ENCODE measurements at places on chromosomes 1 and 21.
A peak's percentile ranks its signal among the peaks of the same experiment; 100 is the strongest.

- no peak for DNase-seq
Measured at GRCh38 chr1:25618433-25618808, 1.8 kb downstream of the MAN1C1 start.

DNA sequence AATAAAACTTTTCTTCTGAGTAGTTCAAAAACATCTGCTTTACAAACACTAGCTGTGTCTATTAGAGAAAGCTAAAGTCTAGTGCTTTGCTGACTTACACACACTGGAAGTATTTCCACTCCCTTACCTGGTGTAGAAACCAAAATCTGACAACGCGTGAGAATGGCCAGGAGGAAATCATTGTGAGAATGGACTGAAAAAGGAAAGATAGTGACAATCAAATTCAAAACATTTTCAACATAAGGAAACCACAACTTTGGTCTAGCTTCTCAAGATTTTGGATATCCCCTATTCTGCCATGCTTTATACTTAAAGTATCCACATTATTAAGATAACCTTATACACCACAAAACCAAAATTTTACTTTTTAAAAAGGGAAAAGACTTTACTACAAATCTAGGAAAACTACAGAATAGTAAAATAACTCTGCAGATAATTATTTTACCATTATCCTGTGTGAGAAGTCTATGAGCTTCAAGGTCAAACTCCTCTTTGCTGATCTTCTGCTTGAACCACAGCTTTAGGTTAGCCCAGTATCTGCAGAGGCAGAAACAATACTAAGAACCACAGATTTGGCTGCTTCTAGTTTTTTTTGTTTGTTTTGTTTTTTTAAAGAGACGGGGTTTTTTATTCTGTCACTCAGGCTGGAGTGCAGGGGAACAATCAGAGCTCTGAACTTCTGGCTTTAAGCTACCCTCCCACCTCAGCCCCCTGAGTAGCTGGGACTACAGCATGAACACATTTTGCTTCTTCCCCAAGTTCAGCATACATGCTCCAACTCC, 6.6 kb downstream of the TADA1 start:
- no peak for DNase-seq

DNA sequence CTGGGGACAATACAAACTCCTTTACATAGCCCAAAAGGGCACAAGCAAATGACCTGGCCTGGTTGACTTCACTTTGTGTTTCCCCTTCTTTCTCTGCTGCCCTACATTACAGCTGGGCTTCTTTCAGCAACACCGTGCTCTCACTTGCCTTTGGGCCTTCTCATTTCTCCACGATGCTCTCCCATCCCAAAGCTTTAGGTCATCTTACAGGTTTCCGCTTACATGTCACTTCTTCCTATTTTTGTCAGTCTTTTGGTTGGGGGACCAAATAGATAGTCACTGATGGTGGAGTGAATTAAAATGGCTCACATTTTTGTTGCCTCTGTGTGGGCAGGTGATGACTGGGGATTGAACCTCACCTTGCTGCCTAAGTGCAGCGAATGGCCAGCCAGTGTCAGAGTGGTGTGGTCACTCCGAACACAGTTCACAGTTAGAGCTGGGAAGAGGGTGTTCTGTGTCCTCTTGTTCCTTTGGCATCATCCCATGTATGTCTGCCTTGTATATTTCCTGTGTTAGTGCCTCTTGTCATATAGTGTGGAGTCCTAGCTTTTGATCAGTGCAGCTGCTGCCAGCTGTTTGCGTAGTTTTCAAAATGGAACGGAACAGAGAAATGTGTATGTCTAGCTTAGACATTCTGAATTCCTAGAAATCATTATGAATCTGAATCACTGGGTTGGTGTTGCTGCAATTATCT, 134.8 kb downstream of the NOS1AP start:
- DNase-seq = no peak

DNA sequence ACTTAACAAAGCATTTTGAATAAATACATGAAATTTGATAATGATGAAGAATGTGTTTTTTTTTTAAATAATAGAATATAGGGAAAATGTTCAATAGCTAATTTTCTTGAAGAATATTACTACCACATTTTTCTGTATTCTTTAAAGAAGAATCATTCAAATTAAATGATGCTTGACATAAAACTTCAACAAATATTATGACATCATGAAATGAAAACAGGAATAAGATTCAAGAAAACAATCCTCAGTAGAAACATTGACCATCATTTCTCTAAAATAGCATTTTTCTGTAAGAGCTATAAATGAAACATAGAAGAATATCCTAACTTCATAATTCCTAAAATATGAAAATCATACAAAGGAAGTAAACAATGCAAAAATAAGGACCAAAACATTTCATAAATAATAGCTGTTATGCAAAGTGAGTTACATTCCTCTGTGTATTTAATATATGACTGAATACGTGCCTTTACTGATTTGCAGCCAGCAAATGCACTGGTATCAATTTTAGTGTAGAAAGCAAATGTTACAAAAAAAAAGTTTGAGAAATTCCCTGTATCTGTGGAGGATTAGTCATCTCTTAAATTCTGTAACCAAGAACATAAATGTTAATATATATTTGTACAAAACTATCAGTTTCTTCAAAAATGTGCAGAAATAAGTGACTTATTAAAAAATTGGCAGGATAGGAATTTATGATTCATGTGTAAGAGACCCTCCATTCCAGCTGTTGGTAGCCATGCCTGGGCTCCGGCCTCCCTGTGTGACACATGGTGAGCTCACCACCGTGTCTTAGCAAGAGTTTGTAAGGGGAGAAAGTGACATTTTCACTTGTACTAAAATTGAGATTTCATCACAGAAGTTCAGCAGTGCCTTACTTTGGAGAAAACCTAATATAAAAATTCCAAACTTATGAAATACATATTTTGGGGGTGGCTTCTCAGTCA, 15.0 kb upstream of the PTPN14 start:
- no peak for DNase-seq

DNA sequence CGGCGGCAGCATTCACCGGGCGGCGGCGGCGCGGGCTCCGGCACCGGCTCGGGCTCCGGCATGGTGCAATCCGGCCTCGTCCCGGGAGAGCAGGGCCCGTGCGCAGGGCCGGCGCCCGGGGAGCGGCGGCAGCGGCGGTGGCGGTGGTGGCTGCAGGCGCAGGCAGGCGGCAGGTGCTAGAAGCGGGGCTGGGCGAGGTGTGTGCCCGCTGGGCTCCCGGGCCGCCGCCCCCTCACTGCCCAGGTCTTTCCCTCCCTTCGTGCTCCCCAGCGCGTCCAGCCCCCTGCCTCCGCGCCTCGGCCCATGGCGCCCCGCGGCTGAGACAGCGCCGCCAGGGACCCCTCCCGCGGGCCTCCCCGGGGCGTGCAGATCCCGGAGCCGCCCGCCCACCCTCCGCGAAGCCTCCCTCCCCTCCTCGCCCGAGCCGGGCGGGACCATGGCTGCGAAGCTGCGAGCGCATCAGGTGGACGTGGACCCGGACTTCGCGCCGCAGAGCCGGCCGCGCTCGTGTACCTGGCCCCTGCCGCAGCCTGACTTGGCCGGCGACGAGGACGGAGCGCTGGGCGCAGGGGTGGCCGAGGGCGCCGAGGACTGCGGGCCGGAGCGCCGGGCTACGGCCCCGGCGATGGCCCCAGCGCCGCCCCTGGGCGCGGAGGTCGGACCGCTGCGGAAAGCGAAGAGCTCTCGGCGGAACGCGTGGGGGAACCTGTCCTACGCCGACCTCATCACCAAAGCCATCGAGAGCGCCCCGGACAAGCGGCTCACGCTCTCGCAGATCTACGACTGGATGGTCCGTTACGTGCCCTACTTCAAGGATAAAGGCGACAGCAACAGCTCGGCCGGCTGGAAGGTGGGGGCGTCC, 492 bp downstream of the FOXO6 start:
- no peak for DNase-seq

DNA sequence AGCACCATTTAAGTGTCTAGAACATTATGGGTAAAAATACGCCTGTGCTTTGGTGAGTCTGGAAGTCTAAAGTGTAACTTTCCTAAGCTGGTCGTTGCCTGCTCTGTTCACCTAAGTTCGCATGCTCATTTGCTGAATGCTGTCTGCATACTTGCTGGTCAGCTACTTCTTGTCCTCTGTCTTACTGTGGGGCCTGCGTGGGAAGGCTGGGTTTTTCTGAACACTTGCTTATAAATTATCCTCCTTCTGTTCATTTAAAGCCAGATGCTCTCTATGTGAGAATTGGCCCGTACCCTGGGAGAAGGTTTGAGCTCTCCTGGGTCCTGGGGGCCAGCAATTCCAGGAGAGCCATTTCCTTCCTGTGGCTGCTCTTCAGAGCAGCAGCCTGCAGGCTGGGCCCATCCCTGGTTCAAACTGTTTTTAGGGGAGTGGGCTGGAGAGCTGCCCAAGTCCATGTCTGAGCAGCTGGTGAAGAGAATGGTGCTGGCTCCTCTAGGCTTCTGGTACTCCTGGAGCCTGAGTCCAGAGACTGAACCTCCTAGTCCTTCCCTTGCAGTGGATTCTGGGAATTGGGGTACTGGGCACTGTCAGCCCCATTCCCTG, 75.7 kb downstream of the GALNT2 start:
- no peak for DNase-seq

DNA sequence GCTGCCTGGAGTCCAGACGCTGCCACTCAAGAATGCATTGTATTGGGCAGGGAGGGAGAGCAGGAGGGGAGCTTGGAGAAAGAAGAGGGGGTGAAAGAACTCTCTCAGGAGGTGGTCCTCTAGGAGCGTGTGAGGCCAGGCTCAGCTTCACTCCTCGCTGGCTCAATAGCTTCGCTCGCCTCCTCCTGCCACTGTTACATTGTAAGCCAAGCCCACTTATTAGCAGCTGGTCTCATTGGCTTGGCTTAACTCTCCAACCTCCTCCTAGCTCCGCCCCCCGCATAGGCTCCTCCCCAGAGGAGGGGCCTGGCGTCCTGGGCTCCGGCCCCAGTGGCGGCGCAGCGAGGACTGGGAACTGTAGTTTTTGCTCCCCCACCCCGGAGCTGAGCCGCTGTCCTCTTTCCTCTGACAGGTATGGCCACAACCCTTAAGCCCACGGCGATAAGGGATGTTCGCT, at the start of gene KCNN3:
Gene KCNN3 (minus strand): TSS at position 167 of the 457 bp plus-strand sequence. CDS start 317 bp downstream, outside the sequence.
- peak; percentile 87 for DNase-seq

DNA sequence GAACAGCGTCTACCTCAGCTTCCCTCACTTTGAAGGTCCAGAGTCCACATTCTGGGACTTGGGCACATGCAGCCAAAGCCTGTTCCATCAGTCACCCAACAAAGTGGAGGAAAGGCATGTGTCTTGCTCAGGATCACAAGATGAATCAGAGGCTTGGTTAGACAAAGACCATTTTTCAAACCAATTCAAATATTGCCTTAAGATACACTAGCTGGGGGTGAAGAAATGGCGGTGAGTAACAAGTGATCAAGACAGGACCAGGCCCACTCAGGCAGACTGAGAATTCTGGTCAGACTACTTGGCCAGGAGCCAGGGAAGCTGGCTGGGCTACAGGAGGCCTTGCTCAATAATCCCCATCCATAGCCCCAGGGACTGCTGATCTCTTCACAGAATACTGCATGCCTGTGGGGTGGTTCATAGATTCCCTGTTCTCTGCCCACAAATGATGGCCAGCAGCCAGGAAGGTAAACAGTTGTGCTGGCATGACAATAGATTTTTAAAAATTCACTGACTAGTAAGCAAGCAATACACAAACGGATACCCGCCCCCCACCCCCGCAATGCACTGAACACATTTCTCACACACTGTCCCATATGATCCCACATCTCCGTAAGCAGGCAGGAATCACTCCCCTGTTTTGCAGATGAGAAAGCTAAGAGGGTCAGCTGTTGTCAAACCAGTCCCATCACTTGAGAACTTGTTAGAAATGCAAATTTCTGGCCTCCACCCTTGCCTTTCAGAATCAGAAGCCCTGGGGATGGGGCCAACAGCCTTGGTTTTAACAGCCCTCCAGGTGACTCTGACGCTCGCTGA, 27.2 kb downstream of the ERI3 start:
- DNase-seq = no peak

DNA sequence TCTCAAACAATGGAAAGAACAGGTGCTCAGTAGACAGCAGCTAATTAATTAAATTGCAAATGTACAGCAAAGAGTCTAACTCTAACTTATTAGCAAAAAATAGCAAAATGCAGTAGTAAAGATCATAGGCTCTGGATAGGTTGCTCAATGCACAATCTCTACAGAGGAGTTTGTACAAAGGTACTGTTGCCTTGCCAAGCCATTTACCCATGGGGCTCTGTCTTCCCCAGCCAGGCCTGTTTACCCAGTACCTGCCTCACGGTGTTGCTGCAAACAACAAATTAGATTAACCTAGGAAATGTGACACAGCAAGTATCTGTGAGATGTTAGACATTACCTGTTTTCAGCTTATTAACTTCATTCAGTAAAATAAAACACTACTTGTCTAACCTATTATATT, 222.0 kb downstream of the DENND1B start:
- DNase-seq = no peak

DNA sequence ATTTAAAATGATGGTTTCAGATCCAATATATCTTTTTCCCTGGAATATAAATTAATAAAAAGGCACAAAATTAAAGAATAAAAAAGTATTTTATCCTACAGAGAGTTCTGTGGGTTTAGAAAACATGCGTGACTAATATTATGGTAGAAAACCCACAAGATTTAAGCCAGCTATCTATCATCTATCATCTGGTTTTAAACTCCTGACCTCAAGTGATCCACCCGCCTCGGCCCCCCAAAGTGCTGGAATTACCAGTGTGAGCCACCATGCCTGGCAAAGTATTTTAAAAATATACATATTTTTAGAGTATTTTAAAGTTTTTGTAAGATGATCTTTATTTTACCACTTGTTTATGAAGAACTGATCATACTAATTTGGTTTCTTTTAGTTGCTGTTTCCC, 79.5 kb downstream of the NRIP1 start:
- no peak for DNase-seq
